ENCODE measurements at places on chromosomes 2 and 18. TPM values are rescaled to one million over a fixed set of nuclear protein-coding genes. Genes with fewer than 3 reads are reported as not detected.

DNA sequence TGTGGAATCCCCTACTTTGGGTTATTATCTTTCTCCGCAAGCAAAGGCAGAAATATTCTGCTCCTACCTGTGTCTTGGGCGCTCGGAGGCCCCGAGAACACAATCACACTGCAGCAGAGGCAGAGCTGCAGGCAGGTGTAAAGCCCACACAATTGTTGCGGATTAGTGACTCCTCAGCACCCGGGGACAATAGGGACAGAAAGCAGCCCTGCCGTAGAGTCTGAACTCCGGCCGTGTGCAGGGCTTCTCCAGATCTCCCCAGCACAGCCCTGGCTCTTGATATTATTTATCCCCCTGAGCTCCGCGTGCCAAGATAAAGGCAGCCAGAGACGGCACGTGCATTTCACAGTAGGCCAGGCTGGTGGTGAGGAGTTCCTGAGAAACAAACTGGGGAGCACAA, 229.2 kb downstream of the EN1 start:
- peaks cover 13% of the 10 kb centered on the region for H3K27me3 ChIP-seq
- H3K4me1 ChIP-seq = no peaks in the 10 kb centered on the region
- no peak overlapping the region for H3K27ac ChIP-seq

GRCh38 chr2:9832586-9832985, 10.7 kb upstream of the TAF1B start:
- peaks cover 2% of the 10 kb centered on the region for H3K27me3 ChIP-seq
- no peaks in the 10 kb centered on the region for H3K36me3 ChIP-seq

GRCh38 chr2:129975016-129975774, 4.3 kb upstream of the RAB6C start:
- H3K36me3 ChIP-seq = no peaks in the 10 kb centered on the region
- peaks cover 3% of the 10 kb centered on the region for H3K4me1 ChIP-seq
- no peak overlapping the region for H3K4me3 ChIP-seq
- no peak overlapping the region for H3K27ac ChIP-seq

The CABYR gene
- total RNA-seq = 1.2 TPM

The LCT gene
- 0.07 TPM for total RNA-seq

DNA sequence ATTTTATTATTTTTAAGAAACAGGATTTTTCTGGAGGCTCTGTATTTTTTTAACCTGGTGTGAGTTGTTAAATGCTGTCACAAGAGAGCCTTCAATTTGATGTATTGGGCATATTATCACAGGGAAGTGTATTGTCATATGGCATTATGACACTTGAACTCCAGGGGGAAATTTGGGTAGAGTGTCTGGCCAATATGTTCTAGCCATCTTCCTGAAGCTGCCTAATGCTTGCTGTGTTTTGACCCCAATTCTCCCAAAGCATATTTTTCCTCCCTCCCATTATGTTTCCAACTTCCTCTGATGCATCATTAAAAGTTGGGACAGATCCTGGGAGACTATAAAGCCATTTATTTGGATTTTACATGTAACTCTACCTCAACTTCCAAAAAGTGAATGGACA, 214.1 kb upstream of the SESTD1 start:
- no peaks in the 10 kb centered on the region for H3K4me1 ChIP-seq
- H3K4me3 ChIP-seq = no peak overlapping the region
- H3K27ac ChIP-seq = no peak overlapping the region
- H3K27me3 ChIP-seq = no peaks in the 10 kb centered on the region
- no peaks in the 10 kb centered on the region for H3K36me3 ChIP-seq
- no peak for DNase-seq

DNA sequence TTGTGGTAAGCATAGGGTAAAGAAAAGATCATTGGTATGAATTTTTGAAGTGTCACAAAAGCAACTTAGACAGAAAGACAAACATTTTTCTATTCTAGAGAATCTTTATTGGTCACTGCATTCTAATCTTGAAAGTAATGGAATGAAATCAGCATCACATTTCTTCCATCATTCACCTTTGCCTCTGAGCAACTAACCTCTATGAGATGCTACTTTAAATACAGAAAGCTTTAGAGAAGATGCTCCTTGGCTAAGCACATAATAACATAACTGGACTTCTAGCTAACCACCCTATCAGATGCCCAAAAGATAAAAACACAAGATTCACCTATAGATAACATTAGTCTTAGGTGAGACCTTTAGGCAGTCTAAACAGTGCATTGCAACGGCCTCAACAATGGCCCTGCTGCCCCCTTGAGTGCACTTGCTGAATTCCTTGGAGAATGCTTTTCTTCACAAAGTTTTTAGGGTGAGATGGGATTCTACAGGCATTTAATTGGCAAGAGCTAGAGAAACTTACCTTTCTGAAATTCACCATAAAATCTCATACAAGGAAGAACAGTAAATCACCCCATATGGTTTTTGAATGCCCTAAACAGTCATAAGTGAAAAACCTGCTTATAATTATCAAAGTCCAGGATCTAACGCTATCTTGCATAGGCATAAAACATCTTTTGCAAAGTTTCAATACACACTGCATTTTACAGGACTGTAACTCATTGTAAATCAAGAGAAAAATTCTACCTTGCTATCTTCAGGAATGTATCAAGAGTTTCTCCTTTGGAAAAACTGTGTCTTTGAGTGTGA, 791.3 kb upstream of the CHAC2 start:
- H3K27me3 ChIP-seq = no peaks in the 10 kb centered on the region
- DNase-seq = no peak
- H3K4me1 ChIP-seq = no peaks in the 10 kb centered on the region
- H3K4me3 ChIP-seq = no peak overlapping the region
- H3K36me3 ChIP-seq = no peaks in the 10 kb centered on the region
- H3K27ac ChIP-seq = no peak overlapping the region

- peaks cover 48% of the 10 kb centered on the region for H3K27me3 ChIP-seq
- no peak overlapping the region for H3K4me3 ChIP-seq
- no peaks in the 10 kb centered on the region for H3K36me3 ChIP-seq
- DNase-seq = no peak
These were observed 30.0 kb upstream of the TWIST2 start for GRCh38 chr2:238817891-238818290.

DNA sequence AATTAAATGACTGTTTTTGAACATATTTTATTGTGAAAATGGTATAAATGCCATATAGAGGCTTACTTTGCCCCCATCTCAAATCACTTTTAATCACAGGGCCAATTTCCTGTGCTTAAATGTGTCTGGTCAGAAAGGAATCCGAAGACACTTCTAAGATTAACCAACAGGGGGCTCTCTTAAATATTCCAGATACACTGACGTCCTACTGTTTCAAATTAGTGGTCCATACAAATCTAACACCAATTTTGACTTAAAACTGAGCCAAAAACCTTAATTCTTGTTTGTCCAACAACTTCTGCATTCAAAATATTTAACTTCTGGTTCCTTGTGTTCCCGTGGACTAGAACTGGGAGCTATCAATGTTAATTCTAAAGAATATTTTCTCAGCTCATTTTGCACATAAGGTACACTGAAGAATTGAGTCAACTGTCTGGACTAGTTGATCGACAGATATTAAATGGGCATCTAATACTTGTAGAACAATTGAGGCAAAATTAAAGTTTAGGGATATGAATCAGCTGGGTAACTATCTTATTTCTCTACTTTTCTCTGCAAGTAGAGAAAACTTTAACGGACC, 557.5 kb downstream of the ARHGAP15 start:
- H3K4me3 ChIP-seq = no peak overlapping the region
- H3K27ac ChIP-seq = no peak overlapping the region
- peaks cover 23% of the 10 kb centered on the region for H3K4me1 ChIP-seq

The C2orf49 gene
- 16.4 TPM for total RNA-seq

DNA sequence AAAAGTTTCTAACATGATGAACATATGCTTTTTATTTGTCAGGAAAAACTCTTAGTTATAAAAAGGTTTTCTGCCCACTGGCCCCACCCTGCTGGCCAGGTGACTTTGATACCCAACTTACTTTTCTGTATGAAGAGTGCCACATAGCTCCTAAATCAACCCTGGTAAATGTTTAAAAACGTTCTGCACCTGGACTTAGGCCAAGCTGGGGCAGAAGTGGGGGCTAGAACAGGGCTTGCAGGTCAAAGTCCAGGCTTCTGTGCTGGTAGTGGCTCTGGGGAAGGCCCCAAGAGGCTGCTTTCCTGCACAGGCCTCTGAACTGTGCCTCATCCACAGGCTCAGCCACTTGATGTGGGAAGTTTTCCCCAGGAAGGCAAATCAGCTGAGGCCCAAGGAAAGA, 171.7 kb downstream of the ANKRD30B start:
- no peaks in the 10 kb centered on the region for H3K4me1 ChIP-seq
- no peak overlapping the region for H3K4me3 ChIP-seq
- peaks cover 3% of the 10 kb centered on the region for H3K27me3 ChIP-seq
- no peaks in the 10 kb centered on the region for H3K36me3 ChIP-seq

DNA sequence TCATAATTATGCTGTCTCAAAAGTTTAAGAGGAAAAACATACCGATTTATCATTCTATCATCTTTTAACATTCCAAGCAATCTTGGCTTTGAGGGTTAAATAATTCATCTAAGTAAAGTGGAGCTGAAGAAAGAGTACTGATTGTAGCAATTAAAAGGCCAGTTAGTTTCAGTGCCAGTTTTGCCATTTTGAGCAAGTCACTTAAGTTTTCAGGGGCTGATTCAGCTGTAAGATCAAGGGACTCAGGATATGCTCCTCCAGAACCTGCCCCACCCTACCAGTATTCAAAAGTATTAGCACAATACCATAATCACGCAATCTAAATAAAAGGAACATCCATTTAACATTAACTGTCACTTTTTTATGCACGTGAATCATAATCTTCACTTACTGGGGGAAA, 1.9 kb downstream of the SS18 start:
- H3K27me3 ChIP-seq = no peaks in the 10 kb centered on the region
- H3K36me3 ChIP-seq = peaks cover 12% of the 10 kb centered on the region
- H3K4me1 ChIP-seq = peaks cover 35% of the 10 kb centered on the region
- peak overlapping the region; percentile 30 for H3K27ac ChIP-seq
- H3K4me3 ChIP-seq = peak overlapping the region; percentile 93
- no peak for DNase-seq

DNA sequence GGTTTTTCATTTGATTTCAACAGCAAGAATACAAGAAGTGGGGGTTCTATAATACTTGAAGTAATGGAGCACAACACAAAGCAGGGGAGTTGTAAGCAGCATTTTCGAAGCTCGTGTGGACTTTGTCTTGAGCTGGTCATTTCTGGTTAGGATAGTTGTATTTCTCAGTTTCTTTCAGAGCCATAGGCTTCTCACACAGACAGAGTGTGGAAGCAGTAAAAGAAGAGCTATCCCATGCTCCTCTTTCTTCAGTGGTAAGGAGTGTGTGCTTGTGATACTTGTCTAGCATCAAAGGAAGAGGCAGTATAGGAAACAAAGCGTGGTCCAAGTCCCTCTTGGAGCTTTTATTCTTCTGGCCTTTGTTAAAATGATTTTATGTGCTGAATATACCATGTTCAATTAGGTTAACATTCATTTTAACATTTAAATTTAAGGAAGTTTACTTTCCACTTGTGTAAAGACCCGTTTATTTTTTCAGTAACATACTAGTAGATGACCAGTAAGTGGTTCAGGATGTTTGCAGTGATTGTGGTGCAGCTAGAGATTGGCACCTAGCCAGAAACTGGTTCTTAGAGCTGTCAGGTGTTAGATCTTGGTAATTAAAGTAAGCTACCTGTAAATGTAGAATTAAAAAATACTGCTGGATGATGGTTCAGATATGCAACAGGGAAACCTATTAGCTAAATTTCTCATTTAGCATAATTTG, 14.6 kb downstream of the CCNYL1 start:
- no peak overlapping the region for H3K27ac ChIP-seq
- H3K36me3 ChIP-seq = peaks cover 9% of the 10 kb centered on the region
- H3K4me3 ChIP-seq = no peak overlapping the region
- H3K4me1 ChIP-seq = peaks cover 44% of the 10 kb centered on the region
- no peak for DNase-seq

The FAM161A gene
- total RNA-seq = 5.0 TPM

The TLX2 gene
- 0.10 TPM for total RNA-seq

DNA sequence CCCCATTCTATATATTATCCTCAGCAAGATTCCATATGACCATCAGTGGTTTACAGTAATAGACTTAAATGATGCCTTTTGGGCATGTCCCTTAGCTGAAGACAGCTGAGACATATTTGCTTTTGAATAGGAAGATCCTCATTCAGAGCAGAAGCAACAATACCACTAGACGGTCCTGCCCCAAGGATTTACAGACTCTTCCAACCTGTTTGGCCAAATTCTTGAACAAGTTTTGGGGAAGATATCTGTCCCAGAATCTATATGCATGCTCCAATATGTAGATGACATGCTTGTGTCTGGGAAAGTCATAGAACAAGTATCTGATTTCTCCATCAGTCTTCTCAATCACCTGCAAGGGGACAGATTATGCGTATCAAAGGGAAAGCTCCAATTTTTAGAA, 137.1 kb upstream of the RMP24 start:
- peaks cover 12% of the 10 kb centered on the region for H3K4me1 ChIP-seq
- H3K27ac ChIP-seq = no peak overlapping the region
- no peak overlapping the region for H3K4me3 ChIP-seq

DNA sequence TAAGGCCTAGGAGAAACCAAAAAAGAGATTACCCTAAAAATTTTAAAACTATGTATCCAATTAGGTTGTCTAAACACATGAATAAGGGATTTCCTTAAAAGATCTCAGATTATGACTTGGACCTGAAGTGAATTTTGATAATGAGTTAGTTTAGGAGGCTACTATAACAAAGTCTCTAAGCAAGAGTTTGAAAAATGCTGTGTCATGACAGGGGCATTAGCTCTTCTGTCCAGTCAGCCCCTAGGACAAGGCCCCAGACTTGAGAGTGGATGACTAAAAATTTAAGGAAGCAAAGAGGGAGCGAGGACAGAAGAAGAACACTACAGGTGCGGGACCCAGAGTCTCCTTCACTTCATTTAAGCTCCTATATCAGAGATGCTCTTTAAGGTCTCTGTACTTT, 135.9 kb downstream of the DTNB start:
- DNase-seq = no peak
- H3K36me3 ChIP-seq = peaks cover 2% of the 10 kb centered on the region
- H3K27ac ChIP-seq = no peak overlapping the region
- H3K4me3 ChIP-seq = no peak overlapping the region
- H3K4me1 ChIP-seq = no peaks in the 10 kb centered on the region
- H3K27me3 ChIP-seq = no peaks in the 10 kb centered on the region

The COL4A3 gene
- not detected for total RNA-seq

DNA sequence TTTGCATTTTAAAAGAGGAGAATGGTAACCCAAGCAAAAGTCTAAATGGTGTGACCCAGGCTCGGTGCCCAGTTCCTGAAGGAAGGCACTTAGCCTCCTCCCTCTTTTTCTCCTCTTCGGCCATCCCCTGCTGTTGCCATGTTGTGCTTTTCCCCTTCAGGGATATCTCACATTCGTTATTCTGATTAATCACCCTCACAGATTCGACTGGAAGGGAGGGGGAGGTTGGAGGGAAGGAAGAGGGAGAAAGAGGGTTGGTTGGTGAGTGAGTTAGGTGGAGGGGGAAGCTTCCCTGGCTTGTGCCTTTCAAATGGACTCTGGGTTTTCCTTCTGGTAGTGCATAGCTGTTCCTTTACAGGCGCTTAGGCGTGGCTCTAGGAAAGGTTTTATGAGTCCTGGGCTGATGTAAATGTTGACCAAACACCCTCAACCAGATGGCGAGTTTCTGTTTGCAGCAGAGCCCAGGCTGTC, 39.0 kb upstream of the LYPD6B start:
- peaks cover 18% of the 10 kb centered on the region for H3K36me3 ChIP-seq
- H3K4me3 ChIP-seq = no peak overlapping the region
- H3K4me1 ChIP-seq = peaks cover 17% of the 10 kb centered on the region
- no peak overlapping the region for H3K27ac ChIP-seq

All from activated naive CD4-positive, alpha-beta T cell treated with anti-CD3 and anti-CD28 coated beads for 36 hours (primary cell).